Nucleus accumbens (tissue), 56 donors: ENCODE measurements at places on chromosomes 3 and 15.

DNA sequence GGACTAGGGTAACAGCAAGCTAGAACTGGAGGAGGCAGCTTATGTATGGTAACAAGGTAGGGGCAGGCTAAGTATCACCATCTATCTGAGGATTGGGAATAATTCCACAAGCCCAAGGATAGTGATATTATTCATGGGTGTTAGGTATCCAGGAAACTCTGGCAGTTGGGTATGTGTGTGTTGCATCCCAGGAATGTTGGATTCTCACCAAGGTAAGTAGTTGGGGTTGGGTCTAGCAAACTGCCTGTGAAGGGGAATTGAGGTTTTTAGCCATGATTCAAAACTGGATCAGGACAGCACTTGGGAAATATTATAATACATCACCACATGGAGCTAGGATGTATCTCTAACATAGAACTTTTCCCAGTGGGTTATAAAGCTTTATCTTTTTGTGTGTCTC, 626.4 kb upstream of the GOLIM4 start:
- DNase-seq, result no peak

DNA sequence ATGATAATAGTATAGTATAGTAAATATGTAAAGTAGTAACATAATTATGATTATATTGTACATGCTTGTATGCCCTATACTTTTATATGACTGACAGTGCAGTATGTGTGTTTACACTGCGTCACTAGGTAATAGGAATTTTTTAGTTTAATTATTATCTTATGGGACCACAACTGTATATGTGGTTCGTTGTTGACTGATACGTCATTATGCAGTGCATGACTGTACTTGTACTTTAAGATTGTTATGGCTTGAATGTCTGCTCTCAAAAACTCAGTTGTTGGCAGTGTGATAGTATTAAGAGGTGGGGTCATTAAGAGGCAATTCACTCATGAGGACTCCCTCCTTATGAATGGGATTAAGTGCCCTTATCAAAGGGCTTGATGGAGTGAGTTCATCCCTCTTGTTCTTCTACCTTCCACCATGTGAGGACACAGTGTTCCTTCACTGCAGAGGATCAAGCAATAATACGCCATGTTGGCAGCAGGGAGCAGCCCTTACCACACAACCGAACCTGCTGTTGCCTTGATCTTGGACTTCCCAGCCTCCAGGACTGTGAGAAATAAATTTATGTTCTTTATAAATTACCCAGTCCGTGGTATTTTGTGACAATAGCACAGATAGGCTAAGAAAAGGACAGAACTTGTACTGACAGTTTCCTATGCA, 152.2 kb downstream of the NEK11 start:
- DNase-seq, result no peak

GRCh38 chr3:100047455-100048141, 66.7 kb downstream of the FILIP1L start:
- peak; percentile 2 for DNase-seq

DNA sequence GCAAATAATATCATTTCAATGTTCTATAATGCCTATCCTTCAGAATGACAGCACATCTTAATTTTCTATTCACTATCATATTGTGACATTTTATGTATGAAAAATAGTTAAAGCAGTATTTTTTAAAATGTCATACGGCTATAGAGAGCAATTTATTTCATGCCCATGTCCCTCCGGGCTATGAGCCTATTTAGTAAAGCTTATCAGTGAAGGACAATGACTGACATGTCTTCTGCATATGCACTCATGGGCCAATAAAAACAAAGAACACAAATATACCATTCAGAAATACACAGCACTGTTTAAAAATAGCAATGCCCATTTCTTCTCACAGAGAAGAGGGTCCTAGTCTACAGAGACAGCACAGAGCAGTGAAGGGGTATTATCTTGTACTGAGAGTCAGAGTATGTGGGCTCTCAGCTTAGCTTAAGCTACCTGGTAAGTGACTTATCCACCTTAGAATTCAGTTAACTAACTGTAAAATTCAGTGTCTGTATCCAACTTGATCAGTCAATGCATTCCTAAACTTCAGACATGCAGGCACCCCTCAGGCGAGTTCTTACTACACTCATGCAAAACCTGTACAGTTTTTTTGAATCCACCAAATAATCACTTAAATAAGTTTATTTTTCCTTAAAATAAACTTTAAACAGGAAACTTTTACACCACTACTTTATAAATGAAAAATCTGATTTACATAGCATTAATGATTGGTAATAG, 9.0 kb downstream of the GOLIM4 start:
- DNase-seq, result no peak

- no peak for DNase-seq
These were observed 140.7 kb downstream of the KLF13 start for GRCh38 chr15:31467361-31467760.

DNA sequence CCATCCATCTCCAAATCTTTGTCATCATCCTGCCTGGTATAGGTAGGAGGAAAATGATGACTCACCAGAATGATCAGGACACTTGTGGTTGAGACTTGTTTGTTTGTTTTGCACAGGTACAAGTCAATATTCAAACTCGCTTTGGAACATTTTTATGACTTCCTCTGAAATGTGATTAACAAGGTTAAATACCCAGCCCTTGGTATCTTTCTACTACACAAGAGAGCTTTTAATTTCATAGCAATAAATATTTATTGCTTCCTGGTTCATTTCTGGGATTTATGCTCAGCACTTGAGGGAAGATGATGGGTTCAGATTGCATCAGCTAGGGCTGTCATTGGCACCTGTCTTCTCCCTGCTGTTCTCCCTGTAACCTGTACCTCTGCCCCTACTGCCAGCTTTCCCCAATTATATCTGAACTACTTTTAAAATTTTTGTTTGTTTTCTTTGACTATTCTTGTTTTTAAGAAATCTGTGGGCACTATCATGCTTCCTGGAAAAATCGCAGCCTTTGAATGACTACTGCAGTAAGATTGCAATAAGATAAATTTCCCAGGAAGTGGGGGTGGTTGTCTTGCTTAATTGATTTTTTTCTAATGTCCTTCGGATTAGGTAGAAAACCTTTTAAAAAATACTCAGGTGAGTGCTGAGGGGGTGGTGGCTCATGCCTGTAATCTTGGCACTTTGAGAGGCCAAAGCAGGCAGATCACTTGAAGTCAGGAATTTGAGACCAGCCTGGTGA, 24.3 kb upstream of the GCNT3 start:
- DNase-seq, result no peak

- no peak for DNase-seq
These were observed 156.8 kb downstream of the LRTM1 start for GRCh38 chr3:54771050-54771449.

DNA sequence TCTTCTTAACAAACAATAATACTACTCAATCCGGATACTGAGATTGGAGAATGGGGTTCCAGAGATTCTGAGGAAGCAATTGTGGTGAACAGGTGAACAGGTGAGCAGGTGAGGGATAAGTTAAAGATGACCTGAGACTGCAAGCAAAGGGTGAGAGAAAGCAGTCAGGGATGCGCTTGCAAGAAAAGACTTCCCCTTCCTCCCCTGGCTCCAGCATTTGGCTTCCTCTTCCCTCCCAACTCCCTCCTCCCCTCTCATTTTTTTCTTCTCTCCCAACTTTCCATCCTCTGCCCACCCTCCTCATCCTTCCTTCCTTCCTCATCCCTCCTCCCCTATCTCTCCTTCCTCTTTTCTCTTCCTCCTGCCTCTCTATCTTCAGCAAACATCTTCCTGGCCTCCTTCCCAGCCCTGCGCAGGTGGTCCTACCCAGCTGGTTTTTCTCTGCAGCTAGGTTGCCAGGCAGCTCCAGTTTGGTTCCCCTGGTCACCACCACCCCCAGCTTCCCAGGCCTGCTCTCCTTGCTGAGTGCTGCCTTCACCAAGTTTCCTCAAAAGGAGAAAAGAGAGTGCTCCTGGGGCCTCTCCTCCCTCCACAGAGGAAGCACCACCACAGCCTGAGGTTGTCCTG, 10.4 kb upstream of the VIPR1 start:
- no peak for DNase-seq

DNA sequence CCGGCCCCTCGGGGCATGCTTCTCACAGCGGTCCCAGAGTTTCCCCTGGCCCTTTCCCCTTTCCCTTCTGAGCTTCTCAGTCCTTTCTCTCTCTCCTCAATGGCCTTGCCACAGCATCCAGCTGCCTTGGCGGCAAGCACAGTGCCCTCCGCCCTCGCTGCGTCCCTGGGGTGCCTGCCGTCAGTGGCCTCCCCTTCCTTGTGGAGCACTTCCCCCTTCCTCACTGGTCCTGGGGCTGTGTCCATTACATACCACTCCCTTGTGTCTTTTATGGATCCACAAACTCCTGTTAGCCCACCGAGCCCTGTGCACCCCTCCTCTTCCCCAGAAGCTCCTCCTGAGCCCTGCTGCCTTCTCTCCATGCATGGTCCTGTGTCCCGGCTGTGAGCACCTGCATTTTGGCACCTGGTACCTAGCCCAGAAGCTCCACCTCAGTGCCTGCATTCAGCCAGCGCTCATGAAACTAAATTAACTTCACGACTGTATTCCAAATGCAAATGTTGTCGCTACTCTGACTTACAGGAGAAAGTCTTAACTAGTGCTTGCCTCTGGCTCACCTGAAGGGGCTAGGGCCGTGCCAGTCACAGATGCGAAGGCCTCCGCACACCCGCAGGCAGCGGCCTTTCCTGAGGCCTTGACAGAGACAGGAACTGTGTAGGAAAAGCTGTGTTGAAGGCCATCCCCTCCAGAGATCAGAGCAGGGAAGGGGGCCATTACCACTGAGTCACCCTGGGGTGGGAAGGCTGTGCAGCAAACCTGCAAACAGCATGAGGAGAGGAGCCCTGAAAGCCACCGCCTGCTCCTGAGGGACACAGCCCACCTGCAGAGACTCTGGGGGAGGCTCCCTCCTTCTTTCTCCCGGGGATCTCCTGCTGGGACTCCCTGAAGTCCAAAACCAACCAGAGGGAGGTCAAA, 19.1 kb upstream of the KLF13 start:
- DNase-seq, result no peak

- DNase-seq, result no peak
These were observed 130.8 kb downstream of the SERPINI1 start for GRCh38 chr3:167866331-167866730.

DNA sequence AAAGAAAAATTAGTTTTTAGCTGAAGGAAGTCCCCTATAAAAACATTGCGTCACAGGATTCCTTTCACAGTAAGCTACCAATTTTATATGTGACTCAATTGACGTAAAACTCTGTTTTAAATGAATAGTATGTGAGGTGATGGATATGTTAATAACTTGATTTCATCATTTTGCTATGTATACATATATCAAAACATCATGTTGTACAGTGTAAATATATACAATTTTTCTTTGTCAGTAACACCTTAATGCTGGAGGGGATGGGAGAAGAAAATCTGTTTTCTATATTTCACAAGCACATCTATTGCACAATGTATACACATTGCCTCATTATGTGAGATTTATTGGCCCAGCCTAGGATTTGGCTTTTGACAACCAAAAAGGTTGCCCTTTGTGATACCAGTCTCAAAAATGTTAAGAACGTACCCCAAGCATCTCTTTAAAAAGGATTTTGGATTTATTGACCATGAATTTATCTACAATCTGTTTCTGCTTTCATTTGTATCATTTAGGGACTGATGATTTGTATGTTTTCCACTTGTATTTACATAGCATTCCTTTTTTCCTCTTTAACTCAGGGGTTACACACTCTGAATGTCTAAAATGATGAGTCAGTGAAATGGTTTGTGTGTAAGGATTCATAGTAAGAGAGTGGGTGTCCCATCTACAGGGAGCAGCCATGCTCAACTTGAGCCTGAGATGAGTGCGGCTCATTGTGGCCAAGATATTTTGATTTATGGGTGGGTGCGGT, 62.6 kb downstream of the CRTC3 start:
- DNase-seq, result no peak

DNA sequence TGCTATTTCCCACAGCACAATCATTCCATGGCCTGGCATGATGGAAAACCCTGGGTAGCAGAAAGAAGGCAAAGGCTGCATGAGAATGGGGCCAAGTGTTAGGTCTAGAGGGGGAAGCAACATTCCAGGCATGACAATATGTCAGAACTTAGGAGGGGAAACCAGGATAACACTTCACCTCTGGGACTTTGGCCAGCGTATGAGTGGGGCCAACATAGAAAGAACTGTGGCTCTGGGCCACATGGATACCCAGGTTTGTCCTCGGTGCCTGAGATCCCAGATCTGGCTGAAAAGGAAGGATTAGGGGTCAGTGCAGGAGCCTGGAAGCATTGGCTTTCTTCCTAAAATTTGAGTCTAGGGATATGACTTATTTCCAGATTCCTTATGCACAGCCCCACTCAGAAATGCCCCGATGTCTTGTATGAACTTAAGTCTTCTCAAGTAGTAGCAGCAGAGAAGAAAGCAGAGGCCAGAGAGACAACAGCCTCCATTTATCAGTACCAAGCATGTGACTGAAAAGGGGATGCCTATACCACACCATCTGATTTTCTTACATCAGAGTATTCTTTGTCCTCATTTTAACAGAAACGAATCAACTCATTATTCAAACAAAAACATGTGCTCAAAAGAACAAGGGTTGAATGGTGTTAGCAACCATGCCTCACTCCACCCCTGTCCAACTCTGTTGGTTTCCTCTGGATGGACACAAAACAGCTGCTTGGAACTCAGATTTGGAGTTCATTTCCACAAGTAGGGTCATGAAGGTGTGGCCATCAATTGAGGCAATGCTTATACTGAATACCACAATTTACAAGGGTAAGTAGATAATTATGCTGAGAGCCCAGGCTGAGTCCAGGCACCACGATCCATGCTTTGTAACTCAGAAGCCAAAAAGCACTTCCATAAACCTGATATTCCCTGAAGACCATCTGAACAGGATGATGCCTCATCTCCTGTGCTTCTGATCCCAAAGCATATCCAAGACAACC, 43.7 kb upstream of the NDUFB4 start:
- DNase-seq, result no peak

GRCh38 chr3:8653800-8654408, 9.3 kb upstream of the SSUH2 start:
- no peak for DNase-seq

DNA sequence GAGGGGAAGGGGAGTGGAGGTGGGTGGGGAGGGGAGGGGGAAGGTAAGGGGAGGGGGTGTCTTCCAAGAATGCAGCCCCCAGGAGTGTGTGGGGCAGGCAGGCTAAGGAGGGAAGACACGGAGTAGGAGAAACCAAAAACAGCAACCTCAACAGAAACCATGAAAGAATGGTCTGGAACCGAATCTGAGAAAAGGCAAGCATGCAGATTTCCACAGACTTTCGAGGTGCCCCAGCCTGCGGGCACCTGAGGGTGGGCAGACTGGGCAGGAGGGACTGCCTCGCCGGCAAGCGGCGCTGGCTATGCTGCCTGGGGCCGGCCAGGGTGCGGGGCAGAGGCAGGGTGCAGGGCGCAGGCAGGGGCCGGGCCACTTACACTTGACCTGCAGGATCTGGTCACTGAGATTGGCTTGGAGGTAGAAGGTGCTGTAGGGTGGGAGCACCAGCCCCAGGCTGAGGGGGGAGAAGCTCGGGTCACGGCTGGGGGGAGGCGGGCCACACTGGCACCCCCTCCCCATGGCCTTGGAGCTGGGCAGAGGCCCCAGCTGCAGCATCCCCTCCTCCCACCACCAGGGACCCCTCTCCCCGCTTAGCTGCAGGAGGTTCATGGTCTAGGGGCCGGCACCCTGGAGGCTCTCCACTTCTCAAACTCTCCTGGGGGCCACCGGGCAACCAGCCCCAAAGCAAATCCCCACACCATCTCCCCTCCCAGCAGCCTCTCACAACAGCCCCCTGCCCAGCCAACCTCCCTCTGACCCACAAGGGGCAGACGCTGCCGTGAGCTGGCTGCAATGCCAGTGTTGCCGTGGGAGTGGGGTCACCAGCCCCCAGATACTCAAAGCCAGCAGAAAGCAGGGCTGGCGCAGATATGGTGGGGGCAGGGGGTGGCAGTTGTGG, 15.3 kb upstream of the TMEM115 start:
- DNase-seq, result no peak

- no peak for DNase-seq
These were observed at the start of gene PRR23E for GRCh38 chr3:127192576-127193232. Gene PRR23E (plus strand): TSS chr3:127193131. CDS start chr3:127196686, 3,555 bp downstream.
